ENCODE measurements at places on chromosomes 11 and 22.

DNA sequence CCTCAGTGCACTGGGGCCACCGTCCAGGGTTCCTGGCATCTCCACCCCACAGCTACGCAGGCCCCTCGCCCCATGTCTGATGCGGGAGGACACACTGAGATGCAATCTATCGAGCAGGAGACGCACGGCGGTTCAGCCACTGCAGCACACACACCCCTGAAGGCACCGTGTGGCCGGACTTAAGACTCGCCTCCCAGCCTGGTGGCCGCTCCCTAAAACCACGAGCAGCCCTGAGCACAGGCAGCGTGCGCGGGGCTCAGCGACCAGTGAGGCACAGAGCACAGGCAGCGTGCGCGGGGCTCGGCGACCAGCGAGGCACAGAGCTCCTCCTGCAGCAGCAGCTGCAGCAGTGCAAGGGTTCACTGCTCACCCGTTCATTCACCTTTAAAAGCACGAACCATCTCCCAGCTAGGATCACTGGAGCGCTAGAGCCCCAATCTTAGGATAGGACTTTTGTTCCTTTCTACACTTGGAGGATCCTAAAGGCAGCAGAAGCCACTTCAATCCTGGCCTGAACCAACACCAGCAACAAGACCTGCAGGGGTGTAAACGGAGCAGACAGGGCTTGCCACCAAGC is 31.4 kb downstream of the TOLLIP start:
- no peak for DNase-seq

DNA sequence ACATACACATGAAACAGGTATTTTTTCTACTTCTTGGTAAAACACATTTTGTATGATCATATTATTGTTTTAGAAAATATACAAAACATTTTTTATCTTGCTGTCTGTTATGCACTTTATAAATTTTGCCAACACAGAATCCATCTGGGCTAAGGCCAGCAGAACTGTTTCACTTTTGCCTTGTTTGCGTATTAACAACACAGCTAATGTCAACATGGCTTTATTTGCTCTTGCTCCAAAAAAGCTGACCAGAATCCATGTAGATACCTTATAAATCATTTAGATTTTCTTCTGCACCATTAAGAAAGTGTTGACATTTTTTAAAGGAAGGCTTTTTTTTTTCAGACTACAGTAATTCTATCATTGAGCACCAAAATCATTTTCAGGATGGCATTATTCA is 58.1 kb upstream of the PGR start:
- DNase-seq = no peak

GRCh38 chr11:72072348-72072747 is 8.0 kb downstream of the NUMA1 start:
- DNase-seq = no peak

GRCh38 chr11:70760416-70761020 is 362.2 kb downstream of the CTTN start:
- no peak for DNase-seq

DNA sequence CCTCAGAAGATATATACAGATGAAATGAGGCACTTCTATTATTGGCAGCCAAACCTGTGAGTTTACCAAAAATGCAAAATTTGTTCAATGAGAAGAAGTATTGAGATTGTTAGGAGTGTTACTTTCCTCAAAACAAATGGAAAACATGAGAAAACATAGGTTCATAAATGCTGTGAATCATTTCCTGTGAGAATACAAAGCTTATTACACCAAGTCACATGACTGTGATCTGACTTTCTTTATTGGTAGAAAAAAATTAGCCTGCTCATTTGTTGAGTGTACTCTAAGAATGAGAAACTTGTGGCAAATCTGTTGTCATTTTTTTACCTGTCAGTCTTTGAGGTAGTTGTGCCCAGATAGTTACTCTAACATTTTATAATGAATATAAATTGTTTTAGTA is 215.1 kb downstream of the TMEM135 start:
- no peak for DNase-seq

DNA sequence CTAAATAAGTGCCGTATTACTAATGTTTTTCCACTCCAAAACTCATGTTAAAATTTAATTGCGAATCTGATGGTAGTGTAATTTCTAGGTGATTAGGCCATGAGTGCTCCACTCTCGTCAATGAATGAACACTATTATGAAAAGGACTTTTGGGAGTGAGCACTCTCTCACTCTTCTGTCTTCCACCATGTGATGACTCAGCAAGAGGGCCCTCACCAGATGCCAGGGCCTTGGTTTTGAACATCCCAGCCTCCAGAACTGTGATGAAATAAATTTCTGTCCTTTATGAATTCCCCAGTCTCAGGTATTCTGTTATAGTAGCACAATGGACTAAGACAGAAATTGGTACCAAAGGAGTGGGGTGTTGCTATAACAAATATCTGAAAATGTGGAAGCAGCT is 8.1 kb downstream of the JRKL start:
- no peak for DNase-seq

DNA sequence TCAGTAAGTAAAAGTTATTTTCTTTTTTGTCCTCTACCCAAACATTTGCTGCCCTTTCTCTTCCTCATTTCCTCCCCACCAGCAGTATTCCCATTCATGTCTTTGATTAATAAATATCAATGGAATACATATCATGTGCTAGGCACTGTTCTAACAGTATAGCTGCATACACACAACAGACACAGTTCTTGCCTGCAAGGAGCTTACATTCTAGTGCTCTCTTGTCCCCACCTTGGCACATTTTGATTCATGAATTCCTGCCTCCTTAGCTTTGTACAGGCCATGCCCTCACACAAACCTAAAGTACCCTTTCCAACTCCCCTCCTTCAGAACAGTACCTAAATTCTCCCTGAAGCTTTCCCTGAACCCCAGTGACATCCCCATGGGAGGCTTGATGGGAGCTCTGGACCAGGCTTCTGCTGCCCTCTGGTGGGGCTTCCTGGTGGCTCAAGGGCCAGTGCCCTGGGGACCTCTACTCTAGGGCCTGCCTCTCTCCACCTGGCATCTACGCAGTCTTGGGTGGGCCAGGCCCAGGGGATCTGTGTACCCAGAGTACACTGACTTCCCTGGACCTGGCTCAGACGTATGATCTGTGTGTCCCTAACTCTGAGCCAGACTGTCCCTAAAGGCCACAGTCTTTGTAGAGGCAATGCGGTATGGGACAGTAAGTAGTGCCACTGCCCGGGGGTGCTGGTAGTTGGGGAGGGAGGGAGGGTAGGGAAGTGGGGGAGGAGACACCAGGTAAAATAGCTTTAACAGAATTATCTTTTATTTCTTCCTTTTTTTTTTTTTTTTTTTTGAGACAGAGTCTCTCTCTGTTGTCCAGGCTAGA is 14.1 kb downstream of the RPS13 start:
- DNase-seq = no peak

DNA sequence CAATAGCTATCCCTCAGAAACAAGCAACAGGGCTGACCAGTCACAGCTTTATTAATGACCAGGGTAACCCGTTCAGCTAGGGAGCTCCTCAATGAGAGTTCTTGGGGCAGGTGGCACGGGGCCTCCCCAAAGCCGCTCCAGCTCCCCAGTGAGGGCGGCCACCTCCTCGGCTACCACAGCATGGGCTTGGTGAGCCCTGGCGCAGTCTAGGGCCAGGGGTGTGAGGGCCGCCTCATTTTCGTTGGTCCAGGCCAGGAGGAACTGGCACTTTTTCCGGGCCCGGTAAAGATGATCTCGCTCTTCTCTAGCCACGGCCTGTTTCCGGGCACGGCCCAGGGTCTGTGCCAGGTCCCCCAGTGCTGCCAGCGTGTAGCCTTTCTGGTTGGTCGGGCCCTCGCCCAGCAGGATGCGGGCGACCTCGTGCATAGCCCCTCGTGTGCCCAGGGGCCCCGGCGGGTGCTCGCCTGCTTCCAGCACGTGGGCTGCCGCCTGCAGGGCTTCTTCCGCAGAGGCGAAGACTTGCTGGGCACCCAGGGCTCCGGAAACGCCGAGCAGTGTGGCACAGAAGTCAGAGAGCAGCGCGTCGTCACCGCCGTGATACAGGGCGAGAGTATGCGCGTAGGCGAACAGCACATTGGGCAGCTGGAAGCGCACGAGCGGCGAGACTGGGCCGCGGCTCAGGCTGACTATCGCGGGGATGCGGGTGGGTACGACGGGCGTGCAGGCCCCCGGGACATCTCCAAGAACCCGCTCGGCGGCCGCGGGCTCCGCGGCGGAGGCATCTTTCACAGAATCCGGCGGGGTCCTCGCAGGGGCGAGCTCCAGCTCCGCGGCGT is 913 bp downstream of the ZNHIT2 start:
- peak; percentile 12 for DNase-seq

- DNase-seq = no peak
Measured at GRCh38 chr11:82631722-82632630, 101.7 kb downstream of the FAM181B start.

GRCh38 chr11:128513915-128514681 is 73.3 kb downstream of the ETS1 start:
- DNase-seq = no peak

DNA sequence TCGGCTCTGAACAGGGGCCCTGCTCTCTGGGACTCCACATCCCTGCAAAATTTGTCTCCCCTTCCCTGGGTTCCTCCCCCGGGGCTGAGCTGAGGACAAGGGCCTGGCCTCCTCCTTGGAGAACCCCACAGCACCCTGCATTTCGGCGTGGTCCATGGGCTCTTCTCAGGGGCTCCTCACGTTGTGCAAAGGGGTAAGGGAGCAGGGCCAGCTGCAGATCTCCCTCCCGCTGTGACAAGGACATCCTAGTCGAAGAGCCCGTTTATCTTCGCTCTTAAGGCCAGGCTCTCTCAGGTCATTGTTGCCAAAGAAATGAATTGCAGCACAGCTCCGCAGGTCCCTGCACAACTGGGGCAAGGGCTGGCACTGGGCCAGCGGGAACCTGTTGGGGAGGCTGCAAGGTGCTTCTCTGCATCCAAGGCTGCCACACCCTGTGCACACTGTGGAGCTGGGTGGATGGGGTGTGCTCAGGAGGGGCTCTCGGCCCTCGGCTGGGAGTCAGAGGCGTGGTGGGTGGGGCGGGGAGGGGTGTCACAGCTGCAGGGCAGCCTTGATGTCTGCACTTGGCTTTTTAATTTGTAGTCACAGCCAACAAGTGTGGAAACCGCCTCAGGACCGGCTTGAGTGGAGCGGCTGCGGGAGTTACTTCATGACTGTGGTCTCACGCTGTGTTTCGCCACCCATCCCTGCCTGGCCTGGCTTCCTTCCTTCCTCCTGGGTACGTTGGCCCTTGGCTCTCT is 26.6 kb upstream of the SEPTIN5 start:
- DNase-seq = no peak

GRCh38 chr11:119470317-119471291 is 47.6 kb upstream of the THY1 start:
- DNase-seq = no peak

- DNase-seq = no peak
Measured at GRCh38 chr22:38080850-38081635, 2.9 kb downstream of the SLC16A8 start.

DNA sequence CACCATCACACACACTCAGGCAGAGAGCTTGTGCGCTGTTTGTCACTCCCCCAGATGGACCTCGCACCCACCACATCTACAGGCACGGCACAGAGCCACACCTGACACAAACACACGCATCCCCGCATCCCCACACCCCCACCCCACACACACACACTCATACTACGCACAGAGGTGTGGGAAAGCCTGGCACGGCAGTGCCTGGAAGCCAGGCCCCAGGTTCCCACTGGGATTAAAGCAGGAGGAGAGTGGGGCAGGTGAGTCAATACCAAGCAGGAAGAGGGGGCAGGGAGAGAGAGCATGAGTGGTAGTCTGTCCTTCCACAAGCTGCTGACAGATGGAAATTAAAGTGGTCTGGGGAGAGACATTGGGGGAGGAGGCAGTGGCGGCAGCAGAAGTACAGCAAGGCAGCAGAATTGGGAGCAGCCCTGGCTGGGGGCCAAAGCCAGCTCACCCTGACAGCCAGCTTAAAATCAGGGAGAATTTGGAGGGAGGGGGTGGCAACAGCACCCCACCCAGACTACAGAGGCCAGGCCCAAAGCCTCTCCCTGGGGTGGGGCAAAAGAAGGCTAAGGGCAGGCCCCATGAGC is 20.7 kb downstream of the TNKS1BP1 start:
- DNase-seq = no peak

DNA sequence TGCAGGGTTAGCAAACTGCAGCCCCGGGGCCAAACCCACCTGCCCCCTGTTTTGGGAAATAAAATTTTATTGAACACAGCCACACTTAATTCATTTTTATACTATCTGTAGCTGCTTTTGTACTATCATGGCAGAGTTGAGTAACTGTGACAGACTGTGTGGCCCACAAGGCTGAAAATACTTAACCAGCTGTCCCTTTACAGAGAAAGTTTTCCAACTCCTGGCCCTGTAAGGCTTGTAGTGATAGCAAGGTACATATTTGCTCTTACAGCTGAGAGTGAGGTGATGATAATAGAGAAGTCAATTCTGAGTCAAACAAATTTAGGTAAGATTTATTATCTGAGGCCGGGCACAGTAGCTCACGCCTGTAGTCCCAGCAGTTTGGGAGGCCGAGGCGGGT is 87.4 kb upstream of the SLC6A5 start:
- DNase-seq = no peak

GRCh38 chr22:36334821-36335603 is 52.8 kb downstream of the MYH9 start:
- DNase-seq = no peak

GRCh38 chr11:118592616-118593367 is 14.6 kb upstream of the PHLDB1 start:
- DNase-seq = no peak

DNA sequence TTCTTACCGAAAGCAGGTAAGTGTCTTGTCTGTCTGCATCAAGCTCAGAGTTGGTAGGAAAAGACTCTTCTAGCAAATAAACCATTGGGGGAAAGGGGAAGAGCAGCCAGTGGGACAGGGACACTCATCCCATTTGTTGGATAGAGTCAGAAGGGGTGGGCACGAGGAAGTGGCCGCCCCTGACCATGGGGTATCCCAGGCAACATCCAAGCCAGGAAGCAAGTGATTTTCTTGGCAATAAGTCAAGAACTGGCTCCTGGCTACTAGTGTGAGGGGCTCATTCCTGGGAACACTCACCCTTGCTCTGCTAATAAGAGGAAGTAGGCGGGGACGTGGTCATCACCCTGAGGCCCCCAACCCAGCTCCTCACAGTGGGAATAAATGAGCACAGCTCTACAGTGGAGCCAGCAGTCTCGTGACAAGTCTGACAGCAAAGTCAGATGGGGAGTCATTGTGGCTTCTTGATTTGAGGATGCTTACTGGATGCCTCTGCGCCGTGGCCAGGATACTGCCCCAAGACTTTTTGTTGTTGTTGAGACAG is 6.7 kb downstream of the SLC25A18 start:
- DNase-seq = no peak

DNA sequence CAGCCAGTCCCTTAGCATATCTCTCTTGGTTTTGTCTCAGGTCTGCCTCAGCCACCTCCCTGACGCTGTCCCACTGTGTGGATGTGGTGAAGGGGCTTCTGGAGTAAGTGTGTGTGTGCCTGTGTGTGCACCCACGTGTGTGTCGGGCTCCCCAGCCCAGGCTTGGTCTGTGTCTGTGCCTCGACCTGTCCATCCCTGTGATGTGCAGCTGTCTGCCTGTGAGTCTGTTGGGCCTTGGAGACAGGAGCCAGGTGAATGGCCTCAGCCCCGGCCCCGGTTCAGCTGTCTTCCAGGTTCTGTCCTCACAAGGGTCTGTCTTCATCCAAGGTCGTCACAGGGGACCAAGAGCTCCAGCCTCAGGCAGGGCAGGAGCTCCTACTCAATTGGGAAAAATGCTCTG is 9.8 kb downstream of the ATG16L2 start:
- no peak for DNase-seq

Data from GOT3 (cell line).